ENCODE measurements at places on chromosomes 2 and 18.

DNA sequence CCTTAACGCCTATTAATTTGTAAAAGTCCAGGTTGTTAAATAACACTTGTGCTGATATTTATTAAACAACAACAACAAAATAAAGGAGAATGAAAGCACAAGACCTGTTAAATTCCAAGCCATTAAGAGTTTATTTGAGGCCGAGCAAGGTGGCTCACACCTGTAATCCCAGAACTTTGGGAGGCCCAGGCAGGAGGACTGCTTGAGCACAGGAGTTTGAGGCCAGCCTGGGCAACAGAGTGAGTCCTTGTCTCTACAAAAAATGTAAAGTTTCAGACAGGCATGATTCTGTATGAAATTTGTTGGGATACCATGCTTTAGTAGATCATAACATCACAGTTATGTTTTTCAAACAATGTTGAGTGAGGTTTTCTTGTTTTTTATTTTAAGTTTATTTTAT lies 17.1 kb downstream of the PELI1 start:
- no peak for DNase-seq

GRCh38 chr18:57544936-57545660 lies 41.4 kb downstream of the FECH start:
- no peak for DNase-seq

DNA sequence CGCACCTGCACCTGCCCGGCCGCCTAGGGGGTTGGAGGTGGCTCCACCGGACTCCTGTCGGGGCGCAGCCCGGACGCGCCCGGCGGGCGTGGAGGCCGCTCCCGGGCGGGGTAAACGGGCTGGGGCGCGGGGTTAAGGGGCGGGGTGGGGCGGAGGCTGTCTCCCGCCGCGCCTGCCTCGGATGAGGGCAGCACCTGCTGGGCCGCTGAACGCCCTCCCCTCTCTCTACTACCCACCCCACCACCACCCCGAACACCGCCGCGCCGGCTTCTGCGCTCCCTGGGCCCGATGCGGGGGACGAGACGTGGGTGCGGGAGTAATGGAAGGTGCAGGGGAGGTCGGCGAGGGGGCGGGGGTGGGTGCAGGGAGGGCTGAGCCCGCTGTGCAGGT lies 224.8 kb upstream of the ID2 start:
- no peak for DNase-seq

GRCh38 chr2:239390546-239391285 lies 10.1 kb downstream of the HDAC4 start:
- DNase-seq, result no peak

GRCh38 chr2:203185864-203186263 lies 53.0 kb upstream of the CYP20A1 start:
- DNase-seq, result no peak

GRCh38 chr2:64700133-64700809 lies 46.6 kb upstream of the SERTAD2 start:
- DNase-seq, result no peak

DNA sequence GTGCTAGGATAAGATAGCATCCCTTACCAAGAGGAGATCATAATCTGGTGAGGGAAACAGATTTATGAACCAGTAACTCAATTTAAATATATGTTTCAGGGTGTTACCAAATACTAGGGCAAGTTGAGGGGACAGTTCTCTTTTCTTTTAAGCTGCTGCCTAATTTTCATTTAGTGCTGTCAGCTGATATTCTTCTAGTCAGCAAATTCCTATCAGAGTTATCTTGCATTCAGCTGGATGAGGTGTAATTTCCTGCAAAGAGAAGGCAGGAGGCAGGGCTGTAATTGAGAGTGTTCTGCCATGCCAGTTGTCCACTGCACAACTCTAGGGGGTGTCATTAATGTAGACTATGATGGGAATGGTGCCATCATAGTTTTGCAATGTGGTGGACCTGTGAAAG lies 141.3 kb upstream of the LHCGR start:
- DNase-seq, result no peak

DNA sequence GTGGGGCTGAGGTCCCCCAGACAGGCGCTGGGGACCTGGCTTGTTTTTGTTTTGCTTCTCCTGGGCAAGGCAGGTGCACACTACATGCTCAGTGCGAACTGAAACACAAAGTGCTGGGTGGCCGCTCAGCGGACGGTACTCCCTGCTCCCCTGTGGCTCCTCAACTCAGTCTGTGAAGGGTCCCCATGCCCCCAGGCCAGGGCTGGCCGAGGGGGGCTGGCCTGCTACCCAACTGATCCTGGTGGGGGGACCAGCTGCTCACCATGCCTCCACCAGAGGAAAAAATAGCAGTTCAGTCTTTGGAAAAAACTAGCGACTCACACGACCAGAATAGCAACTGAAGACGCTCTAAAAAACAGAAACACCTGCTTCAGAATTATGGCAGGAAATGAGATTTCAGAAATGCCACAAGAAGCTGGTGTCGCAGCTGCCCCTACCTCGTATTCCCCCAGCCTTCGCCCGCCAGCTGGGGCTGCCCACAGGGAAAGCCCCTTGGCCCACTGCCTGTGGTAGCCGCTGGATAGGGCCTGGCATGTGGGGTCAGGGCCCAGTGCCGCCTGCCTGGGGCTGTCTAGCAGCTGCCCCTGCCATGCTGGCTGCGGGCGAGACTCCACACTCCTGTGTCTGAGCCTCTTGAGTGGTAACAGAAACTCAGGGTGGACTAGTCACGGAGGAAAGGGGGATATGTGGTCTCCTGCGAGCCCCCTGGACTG lies 43.7 kb downstream of the MEX3C start:
- DNase-seq, result no peak

DNA sequence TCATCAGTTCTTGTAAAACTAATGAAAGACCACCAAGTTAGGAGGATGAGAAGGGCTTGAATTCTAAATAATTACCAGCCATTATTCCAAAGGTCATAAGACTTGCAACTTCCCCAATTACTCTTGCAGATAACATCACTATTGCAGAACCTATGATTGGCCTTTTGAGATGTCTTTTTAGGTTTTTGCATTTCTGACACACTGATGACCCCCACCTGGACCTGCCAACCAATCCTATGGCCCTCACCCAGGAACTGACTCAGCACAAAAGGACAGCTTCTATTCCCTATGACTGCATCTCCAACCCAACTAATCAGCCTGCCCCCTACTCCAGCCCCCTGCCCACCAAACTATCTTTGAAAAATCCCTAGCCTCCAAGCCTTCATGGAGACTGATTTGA lies 111.5 kb upstream of the COPS8 start:
- no peak for DNase-seq

GRCh38 chr18:48715711-48716361 lies 177.0 kb downstream of the CTIF start:
- no peak for DNase-seq

DNA sequence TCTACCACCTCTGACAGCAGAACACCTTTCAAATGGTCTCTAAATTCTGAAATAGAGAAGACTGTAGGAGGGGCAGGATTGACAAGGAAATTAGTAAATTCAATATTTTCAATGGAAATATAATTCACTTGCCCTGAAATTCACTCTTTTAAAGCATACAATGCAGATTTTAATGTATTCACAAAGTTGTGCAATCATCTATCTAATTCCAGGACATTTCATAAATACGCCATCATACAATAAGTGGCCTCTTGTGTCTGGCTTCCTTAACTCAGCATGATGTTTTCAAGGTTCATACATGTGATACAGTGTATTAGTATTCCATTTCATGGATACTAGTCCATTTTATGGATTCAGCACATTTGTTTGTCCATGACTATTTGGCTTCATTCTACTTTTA lies 74.2 kb downstream of the ZRANB3 start:
- DNase-seq, result no peak

- no peak for DNase-seq
Measured at GRCh38 chr2:181189951-181190350, 209.5 kb downstream of the UBE2E3 start.

GRCh38 chr2:58378152-58378551 lies 137.0 kb upstream of the FANCL start:
- DNase-seq, result no peak

- no peak for DNase-seq
Measured at GRCh38 chr2:173171924-173172643, 96.4 kb downstream of the MAP3K20 start.

- DNase-seq, result no peak
Measured at GRCh38 chr2:171402906-171403580, 30.7 kb downstream of the METTL8 start.

- DNase-seq, result no peak
Measured at GRCh38 chr2:238320648-238321281, 447 bp downstream of the TRAF3IP1 start.

GRCh38 chr18:44123743-44124142 lies 556.9 kb upstream of the SETBP1 start:
- DNase-seq, result no peak

- DNase-seq, result no peak
Measured at GRCh38 chr2:3465844-3466481, 53.4 kb downstream of the ADI1 start.

DNA sequence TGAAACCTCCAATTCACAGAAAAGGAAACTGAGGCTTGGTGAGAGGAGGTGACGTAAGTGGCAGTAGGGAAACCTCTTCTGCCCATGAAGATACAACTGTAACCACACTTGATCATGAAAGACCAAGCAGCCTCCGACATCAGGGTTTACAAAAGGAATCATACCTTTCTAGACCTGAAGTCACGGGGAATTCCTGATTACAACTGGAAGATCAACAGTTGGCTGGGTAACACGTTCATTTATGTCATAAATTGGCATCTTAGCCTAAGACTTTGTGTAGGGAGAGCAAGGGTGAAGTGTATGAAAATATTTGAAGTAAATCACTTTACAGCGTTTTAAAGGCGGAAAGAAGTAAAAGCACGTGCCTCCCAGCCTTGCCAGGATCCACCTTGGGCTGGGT lies 922 bp downstream of the HS1BP3 start:
- DNase-seq, result no peak

GRCh38 chr2:216508229-216508628 lies 9.6 kb downstream of the RPL37A start:
- no peak for DNase-seq

DNA sequence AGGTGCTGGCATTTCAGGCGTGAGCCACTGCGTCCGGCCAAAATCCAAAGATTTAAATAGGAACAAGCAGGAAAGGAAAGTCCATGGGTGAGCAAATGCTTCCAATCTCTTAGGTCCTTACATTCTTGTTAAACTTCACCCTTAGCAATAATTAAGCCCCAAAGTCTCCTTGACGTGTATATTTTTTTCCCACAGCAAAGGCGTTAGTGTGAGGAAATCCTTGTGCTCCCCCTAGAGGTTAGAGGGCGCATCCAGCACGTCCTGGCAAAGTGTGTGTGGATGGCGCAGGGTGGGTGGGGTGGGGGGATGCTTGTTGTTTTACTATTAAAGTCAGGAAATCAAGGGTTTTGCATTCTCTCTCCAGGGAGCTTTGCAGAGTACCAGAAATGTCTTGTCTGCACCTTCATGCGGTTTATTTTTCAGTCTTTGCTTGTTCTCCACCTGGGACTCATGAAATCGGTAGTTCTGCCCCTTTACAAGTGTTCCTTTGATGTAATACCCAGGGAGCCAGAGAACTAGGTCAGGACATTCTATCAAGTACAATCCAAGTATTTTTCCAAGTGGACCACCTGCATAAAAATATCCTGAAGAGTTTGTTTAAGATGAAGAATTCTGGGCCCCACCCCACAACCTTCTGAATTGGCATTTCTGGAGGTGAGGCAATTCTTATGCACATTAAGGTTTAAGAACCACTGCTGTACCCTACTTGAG lies 22.2 kb upstream of the ITSN2 start:
- no peak for DNase-seq

DNA sequence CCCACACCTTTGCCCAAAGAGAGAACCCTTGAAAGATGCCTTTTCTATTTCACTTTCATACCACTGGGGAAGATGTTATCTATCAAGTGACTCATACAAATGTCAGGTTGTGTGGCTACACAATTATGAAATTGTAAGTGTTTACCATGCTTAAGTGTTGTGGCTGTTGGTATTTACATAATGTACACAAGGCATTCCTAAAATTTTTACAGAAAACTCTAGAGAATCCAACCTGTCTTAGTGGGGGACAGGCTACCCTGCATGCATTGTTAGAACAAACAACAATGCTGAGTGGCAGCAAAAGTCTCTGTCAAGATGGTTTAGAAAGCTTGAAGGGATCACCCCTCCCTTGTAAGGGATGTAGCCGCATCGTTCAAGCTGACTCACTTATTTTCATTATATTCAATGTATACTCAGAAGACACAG lies 5.5 kb upstream of the MGAT4A start:
- DNase-seq, result no peak

DNA sequence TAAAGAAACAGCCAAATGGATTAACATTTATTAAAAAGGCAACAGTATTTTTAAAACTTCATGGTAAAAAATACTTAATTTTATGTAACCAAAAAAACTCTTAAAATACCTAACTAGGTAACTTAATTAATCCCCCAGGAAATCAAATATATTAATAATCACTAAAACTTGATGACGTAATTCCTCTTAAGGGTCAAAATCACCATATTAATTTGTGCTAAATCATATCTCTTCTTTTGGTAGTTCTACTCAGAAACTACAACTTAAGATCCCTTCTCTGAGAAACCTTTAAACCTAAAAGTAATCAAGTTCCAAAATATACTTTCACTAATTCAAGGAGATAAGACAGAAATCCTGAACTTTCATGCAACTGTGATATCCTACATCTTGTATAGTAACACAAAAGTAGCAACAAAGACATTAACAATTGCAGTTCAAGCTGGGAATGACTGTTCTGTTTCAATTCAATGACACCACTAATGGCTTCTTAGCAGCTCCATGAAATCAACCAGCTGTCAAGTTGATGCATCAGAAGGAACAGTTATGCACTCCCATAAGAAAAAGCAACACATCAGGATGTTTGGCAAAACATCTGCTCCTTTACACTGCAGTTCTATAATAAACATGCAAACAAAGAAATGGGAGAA lies 4.0 kb downstream of the BAZ2B start:
- no peak for DNase-seq

- no peak for DNase-seq
Measured at GRCh38 chr2:135745545-135745944, 3.9 kb downstream of the UBXN4 start.

DNA sequence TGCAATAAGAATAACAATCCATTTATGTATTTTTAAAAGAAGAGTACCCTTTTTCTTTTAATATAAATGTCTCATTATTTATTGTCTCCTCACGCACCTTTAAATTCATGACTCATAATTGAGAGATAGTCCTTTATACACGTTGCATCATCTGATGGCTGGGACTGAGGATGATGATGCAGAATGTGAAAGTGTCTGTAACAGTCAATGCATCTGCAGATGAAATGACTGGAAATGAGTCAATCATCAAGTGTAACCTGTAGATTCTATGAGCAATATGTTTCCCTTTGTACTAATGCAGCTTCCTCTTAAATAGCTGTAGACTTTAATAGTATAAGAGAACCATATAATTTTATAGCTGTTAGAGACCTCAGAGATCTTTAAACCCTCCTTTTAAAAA lies 26.1 kb upstream of the SYT4 start:
- DNase-seq, result no peak

- no peak for DNase-seq
Measured at GRCh38 chr2:163735685-163736432, at the start of gene FIGN. FIGN (minus strand) TSS chr2:163736008; CDS start chr2:163734927, 1,081 bp downstream.

- no peak for DNase-seq
Measured at GRCh38 chr2:47043142-47043890, 111.8 kb downstream of the STPG4 start.
